A549 treated with DMSO at 1 μM for 4 hours (cell line): ENCODE measurements at places on chromosomes 6 and 20. TPM values are rescaled to one million over a fixed set of nuclear protein-coding genes. Genes with fewer than 3 reads are reported as not detected.

Gene BPIFA1
- total RNA-seq = not detected in 5 replicates

Gene TRIM31
- total RNA-seq = 1.3 to 2.2 TPM (median 1.7 TPM) in 5 replicates

Gene PRL
- not detected in 5 replicates for total RNA-seq

Gene LKAAEAR1
- 1.3 to 1.8 TPM (median 1.4 TPM) in 4 of 5 replicates, not detected in the other for total RNA-seq

Gene RAET1L
- total RNA-seq = 0.18 to 0.58 TPM (median 0.36 TPM) in 5 replicates
